ENCODE measurements at places on chromosomes 5 and 9.
A peak's percentile ranks its signal among the peaks of the same experiment; 100 is the strongest.

DNA sequence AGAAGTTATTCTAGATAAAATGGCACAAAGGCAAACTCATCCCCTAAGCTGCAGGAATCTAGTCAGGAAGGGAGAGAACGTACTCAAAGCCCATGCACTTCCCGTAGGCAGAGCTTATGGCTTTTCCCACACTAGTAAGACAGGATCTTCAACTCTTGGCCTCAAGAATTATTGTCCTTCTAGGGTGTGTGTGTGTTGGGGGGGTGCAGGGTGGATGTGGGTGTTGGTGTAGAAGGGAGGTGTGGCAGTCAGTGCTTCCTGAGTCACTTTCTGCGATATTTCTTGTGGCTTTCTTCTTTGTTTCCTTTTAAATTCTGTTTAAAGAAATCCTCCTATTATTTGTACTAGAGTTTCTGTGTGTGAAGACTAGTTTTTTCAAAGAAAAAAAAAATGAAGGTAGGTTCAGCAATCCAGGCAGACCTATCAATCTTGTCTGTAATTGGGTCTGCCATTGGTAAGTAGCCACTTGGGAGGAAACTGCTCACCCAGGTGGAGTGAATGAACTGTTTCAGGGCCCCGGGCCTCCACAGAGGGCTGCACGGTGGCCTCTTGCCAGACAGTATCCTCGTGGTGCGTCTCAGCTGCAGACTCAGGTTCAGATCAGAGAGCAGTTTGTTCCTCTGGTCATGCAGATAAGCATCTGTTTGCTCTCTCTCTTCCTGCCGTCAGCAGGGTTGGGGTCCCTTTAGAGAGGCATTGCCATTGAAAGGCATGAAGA lies 131.9 kb downstream of the NPR3 start:
- no peak overlapping the region for H3K27ac ChIP-seq
- no peaks in the 10 kb centered on the region for H3K36me3 ChIP-seq
- no peaks in the 10 kb centered on the region for H3K4me1 ChIP-seq

GRCh38 chr5:111278858-111279504 lies 54.8 kb downstream of the CAMK4 start:
- no peaks in the 10 kb centered on the region for H3K4me1 ChIP-seq
- H3K27ac ChIP-seq, result no peak overlapping the region
- no peaks in the 10 kb centered on the region for H3K36me3 ChIP-seq
- no peak overlapping the region for H3K4me3 ChIP-seq
- H3K27me3 ChIP-seq, result no peaks in the 10 kb centered on the region
- peak; percentile 69 for DNase-seq

- H3K36me3 ChIP-seq, result no peaks in the 10 kb centered on the region
- H3K4me3 ChIP-seq, result no peak overlapping the region
- H3K4me1 ChIP-seq, result no peaks in the 10 kb centered on the region
Observed at GRCh38 chr9:29511680-29512079, 1938.4 kb upstream of the C9orf72 start.

- H3K4me3 ChIP-seq, result no peak overlapping the region
- H3K27me3 ChIP-seq, result no peaks in the 10 kb centered on the region
- H3K36me3 ChIP-seq, result no peaks in the 10 kb centered on the region
- peak; percentile 25 for DNase-seq
Observed at GRCh38 chr5:55467862-55468551, 66.8 kb downstream of the PLPP1 start.

DNA sequence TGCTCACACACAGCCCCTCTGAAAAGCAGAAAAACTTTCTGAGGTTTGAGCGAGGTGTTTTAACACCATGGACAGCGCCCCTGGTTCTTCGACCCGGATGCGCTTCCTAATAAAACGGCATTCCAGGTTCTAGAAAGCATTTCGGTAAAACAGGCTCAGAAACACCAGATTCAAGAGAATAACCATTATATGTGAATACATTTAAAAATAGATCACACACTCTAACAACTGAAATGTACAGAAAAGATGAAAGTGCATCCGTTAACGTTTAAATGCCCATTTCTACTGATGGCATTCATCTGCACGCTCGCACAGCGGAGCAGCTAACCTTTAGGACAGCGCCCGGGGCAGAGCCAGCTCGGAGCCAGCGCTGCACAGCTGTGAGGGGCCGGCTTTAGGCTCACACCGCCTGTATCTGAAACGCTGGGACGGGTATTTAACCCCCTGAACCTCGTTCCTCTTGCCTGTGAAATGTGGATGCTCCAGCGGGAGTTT lies 26.3 kb upstream of the TENT4A start:
- H3K36me3 ChIP-seq, result no peaks in the 10 kb centered on the region
- no peaks in the 10 kb centered on the region for H3K27me3 ChIP-seq
- H3K4me1 ChIP-seq, result no peaks in the 10 kb centered on the region

DNA sequence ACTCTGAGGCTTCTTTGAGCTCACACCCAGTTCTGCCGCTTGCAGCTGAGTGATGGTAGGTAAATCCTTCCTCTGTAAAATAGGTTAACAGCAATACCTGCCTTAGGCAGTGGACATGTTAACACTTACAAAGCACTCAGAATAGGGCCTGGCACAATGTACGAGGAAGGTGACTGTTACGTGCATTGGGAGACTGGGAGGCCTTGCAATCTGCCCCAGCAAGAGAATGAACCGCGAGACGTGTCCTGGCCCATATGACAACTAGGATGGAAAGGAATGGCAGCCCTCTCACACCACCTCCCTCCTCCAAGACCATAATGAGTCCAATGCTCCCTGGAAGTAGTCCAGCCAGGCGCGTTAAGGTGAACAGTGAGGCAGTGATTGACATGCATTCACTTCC lies 23.1 kb upstream of the AKNA start:
- H3K27ac ChIP-seq, result no peak overlapping the region
- no peaks in the 10 kb centered on the region for H3K27me3 ChIP-seq
- DNase-seq, result no peak
- no peaks in the 10 kb centered on the region for H3K4me1 ChIP-seq
- H3K4me3 ChIP-seq, result no peak overlapping the region

GRCh38 chr5:10600626-10601245 lies 36.9 kb downstream of the ANKRD33B start:
- DNase-seq, result no peak
- H3K27ac ChIP-seq, result no peak overlapping the region
- no peak overlapping the region for H3K4me3 ChIP-seq
- no peaks in the 10 kb centered on the region for H3K27me3 ChIP-seq

- no peak overlapping the region for H3K4me3 ChIP-seq
- H3K36me3 ChIP-seq, result no peaks in the 10 kb centered on the region
- no peak overlapping the region for H3K27ac ChIP-seq
- no peaks in the 10 kb centered on the region for H3K27me3 ChIP-seq
- DNase-seq, result no peak
- H3K4me1 ChIP-seq, result no peaks in the 10 kb centered on the region
Observed at GRCh38 chr5:105150323-105150722, 1587.7 kb upstream of the NUDT12 start.

DNA sequence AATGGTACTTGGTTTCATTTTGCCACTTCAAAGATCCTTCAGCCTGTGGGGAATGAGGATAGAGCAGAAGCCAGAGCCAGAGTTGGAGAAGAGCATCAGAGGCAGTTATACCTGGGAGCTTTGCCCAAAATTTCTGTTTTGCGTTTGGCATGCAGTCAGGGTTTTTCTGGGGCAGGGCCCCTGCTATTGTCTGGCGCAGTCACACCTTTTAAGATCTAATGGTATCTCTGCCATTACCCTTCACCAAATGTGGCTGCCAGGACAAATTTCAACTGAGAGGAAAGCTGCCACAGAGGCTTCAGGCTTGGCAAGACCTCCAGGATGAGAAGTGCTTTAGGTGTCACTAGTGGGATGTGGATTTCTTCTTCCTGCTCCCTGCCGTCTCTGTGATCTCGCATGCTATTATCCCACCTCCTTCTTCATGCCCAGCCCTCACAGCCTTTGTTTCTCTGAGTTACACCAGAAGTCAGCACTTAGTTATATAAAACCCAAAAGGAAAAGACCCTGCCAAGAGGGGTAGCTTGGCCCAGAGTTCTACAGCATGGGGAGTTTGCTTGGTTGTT lies 357.0 kb downstream of the TLE4 start:
- no peak overlapping the region for H3K27ac ChIP-seq
- no peaks in the 10 kb centered on the region for H3K4me1 ChIP-seq
- H3K36me3 ChIP-seq, result no peaks in the 10 kb centered on the region
- H3K27me3 ChIP-seq, result no peaks in the 10 kb centered on the region
- no peak overlapping the region for H3K4me3 ChIP-seq

DNA sequence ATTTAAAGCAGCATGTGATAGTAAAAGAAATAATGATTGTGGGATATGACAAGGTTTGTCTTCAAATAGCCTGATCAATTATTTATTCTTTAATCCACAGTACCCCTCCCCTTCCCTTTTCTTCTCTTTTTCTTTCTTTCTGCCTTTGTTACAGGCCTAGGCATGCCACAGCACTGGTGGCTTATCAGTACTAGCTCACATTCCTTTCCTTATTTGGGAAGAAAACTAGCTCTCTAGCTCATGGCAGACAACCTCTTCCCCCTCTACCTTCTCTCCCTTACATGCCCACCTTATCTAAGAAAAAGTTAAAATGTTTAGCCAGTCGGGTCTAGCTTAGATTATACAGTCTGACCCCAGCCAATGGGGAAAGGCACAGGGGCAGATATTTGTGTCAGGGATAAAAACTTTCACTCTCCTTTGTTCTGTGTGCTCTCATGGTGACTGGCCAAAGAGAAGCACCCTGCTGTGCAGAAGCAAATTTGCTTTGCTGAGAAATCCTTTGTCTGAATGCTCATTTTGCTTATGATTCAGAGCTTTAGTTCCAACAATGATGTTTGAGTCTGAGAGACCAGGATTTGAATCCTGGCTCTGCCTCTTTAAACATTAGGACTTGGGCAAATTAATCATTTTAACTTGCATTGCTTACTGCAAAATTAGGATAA lies 75.8 kb upstream of the CDH12 start:
- H3K4me1 ChIP-seq, result no peaks in the 10 kb centered on the region
- no peaks in the 10 kb centered on the region for H3K27me3 ChIP-seq
- H3K4me3 ChIP-seq, result no peak overlapping the region
- H3K36me3 ChIP-seq, result no peaks in the 10 kb centered on the region

GRCh38 chr5:124452412-124452811 lies 294.0 kb downstream of the ZNF608 start:
- no peaks in the 10 kb centered on the region for H3K27me3 ChIP-seq
- H3K27ac ChIP-seq, result no peak overlapping the region
- no peaks in the 10 kb centered on the region for H3K36me3 ChIP-seq
- no peak overlapping the region for H3K4me3 ChIP-seq
- DNase-seq, result no peak
- no peaks in the 10 kb centered on the region for H3K4me1 ChIP-seq

GRCh38 chr9:111414406-111414805 lies 69.8 kb downstream of the ECPAS start:
- H3K4me3 ChIP-seq, result no peak overlapping the region
- no peaks in the 10 kb centered on the region for H3K27me3 ChIP-seq

DNA sequence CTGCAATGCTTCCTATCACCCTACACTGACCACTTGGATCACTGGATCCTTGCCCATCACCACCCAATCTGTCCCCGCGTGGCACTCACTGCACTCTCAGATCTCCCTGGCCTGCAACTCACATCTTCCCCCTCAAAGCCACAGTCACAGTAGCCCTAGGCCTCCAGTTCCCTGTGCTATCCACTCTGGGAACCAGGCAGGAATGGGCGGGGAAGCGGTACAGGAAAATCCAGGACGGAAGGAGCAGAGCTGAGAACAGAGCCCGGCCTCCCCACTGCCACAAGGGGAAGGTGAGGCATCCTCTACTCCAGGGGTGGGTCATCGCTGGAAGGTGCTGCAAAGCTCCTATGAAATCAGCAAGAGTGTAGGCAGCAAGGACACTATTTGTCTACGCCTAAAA lies 102.6 kb downstream of the ESM1 start:
- no peaks in the 10 kb centered on the region for H3K4me1 ChIP-seq
- peaks cover 29% of the 10 kb centered on the region for H3K27me3 ChIP-seq
- no peak overlapping the region for H3K27ac ChIP-seq
- DNase-seq, result no peak

DNA sequence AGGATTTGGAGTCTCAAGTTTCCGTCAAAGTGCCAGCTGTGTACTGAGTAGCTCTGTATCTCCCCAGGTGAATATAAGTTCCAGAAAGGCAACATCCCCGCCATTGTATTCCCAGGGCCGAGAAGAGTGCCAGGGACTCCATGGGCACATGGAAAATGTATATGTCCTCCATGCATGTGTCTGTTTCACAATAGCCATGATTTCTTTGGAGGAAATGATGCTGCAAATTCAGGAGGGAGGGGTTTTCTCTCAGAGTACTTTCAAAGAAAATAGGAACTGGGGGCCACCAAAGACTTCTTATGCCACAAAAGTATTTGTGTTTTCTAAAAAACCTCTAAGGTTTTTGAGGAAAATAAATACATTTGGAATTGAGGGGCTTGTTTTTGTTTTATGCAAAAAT lies 524.6 kb downstream of the BNC2 start:
- no peak overlapping the region for H3K27ac ChIP-seq
- no peak overlapping the region for H3K4me3 ChIP-seq
- H3K4me1 ChIP-seq, result no peaks in the 10 kb centered on the region
- H3K27me3 ChIP-seq, result no peaks in the 10 kb centered on the region
- no peaks in the 10 kb centered on the region for H3K36me3 ChIP-seq

GRCh38 chr5:2633992-2634391 lies 117.5 kb downstream of the IRX2 start:
- H3K36me3 ChIP-seq, result no peaks in the 10 kb centered on the region
- H3K27me3 ChIP-seq, result no peaks in the 10 kb centered on the region
- no peaks in the 10 kb centered on the region for H3K4me1 ChIP-seq
- H3K27ac ChIP-seq, result no peak overlapping the region

DNA sequence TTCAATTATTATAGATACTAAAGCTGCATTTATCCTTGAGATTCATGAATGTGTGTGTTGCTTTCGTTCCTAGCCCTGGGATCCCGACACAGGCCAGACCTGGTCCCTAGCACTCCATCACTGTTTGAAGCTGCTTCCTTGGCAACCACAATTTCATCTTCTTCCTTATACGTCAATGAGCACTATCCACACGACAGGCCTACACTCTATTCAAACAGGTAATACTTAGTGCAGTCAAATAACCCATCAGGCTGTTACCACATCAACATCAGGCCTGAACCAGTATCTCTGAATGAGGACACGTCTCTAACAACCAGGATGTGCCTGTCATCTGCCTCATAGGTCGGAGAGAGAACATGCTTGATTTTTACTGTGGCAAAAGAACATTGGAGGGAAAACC lies 73.3 kb downstream of the PRKACG start:
- H3K4me1 ChIP-seq, result no peaks in the 10 kb centered on the region
- H3K27ac ChIP-seq, result no peak overlapping the region
- no peaks in the 10 kb centered on the region for H3K36me3 ChIP-seq
- H3K4me3 ChIP-seq, result no peak overlapping the region
- DNase-seq, result no peak
- no peaks in the 10 kb centered on the region for H3K27me3 ChIP-seq

- H3K27ac ChIP-seq, result peak overlapping the region; percentile 9
- no peaks in the 10 kb centered on the region for H3K36me3 ChIP-seq
- peaks cover 5% of the 10 kb centered on the region for H3K4me1 ChIP-seq
- no peaks in the 10 kb centered on the region for H3K27me3 ChIP-seq
Observed at GRCh38 chr5:139177809-139178588, 20.2 kb downstream of the SIL1 start.

GRCh38 chr5:16894236-16895057 lies 41.6 kb downstream of the MYO10 start:
- H3K27ac ChIP-seq, result peak overlapping the region; percentile 92
- H3K4me1 ChIP-seq, result peaks cover 32% of the 10 kb centered on the region
- H3K36me3 ChIP-seq, result no peaks in the 10 kb centered on the region
- DNase-seq, result peak; percentile 81
- no peaks in the 10 kb centered on the region for H3K27me3 ChIP-seq

GRCh38 chr5:157350939-157351801 lies 85.2 kb downstream of the CYFIP2 start:
- no peak overlapping the region for H3K4me3 ChIP-seq
- H3K27me3 ChIP-seq, result no peaks in the 10 kb centered on the region
- H3K4me1 ChIP-seq, result no peaks in the 10 kb centered on the region
- no peak overlapping the region for H3K27ac ChIP-seq
- H3K36me3 ChIP-seq, result no peaks in the 10 kb centered on the region
